Stimulated activated CD8-positive, alpha-beta memory T cell treated with anti-CD3 and anti-CD28 coated beads, Interleukin-4, amount 100 ng/mL, for 48 hours (primary cell): ENCODE measurements at places on chromosomes 12 and 14.

GRCh38 chr12:79732638-79733037 lies 41.9 kb upstream of the PAWR start:
- no peak for DNase-seq

DNA sequence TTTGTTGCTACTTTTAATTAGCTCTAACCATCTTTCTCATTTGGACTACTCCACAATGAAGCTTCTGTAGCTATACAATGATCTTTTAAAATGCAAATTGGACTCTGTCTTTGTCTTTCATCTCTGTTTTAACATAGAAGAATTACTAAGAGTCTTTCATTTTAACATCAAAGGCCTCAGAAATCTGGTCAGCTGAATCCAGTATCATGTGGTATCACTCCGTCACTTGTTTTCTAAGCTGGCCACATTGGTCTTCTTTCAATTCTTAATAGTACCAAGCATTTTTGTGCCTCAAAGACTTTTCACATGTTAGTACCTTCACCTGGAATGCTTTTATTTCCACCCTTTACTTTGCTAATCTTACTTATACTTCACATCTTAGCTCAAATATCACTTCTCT lies 95.5 kb upstream of the SLC16A7 start:
- no peak for DNase-seq

DNA sequence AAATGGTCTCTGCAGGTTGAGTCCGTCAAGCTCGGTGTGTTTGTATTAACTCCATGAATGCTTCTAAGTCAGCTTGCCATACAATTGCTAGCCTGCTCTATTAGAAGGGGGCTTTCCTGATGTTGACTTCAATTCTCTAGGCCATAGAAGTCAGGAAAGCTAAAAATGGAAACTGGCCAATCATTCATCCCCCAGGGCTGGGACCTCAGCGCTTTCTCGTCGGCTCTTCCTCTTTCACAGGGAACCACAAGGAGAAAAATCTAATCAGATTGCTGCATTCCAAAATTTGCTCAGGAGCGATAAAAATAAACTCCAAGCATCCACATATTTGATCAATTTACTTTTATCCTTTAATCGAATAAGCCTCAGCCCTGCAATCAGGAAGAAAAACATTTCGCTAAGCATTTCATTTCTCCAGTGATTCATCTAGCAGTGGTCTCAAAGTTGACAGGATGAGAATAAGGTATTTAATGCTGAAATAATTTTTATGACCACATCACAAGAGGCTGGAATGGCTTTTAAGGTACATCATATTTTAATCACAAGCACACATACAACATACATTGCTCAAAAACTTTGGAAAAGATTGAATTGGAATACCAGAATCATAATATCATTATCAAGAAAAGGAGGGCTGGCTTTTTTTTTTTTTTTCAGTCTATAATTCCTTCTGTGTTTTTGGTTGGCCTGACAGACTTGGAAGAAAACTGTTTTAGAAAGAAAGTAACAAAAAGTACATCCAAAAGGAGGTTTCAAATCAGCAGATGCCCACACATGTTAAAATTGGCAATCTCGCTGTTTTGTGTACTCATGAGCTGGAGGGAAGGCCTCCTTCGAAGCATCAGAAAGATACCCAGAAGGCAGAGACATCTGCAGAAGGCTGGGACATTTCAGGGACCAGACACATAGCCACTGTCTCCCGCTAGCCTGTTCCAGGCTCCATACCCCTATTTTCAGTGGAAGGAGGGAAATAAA lies 316.3 kb downstream of the NUAK1 start:
- no peak for DNase-seq

- DNase-seq: no peak
Observed at GRCh38 chr12:78004249-78005093, 173.8 kb downstream of the NAV3 start.

DNA sequence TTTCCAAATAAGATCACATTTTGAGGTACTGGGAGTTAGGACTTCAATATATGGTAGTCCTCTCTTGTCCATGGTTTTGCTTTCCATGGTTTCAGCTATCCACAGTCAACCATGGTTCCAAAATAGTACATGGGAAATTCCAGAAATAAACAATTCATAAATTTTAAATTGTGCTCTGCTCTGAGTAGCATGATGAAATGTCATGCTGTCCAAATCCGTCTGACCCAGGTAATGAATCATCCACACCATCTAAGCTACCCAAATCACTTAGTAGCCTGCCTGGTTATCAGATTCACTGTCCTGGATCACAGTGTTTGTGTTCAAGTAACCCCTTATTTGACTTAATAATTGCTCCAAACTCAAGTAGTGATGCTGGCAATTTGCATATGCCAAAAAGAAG lies 197.9 kb downstream of the TMTC3 start:
- DNase-seq: no peak

DNA sequence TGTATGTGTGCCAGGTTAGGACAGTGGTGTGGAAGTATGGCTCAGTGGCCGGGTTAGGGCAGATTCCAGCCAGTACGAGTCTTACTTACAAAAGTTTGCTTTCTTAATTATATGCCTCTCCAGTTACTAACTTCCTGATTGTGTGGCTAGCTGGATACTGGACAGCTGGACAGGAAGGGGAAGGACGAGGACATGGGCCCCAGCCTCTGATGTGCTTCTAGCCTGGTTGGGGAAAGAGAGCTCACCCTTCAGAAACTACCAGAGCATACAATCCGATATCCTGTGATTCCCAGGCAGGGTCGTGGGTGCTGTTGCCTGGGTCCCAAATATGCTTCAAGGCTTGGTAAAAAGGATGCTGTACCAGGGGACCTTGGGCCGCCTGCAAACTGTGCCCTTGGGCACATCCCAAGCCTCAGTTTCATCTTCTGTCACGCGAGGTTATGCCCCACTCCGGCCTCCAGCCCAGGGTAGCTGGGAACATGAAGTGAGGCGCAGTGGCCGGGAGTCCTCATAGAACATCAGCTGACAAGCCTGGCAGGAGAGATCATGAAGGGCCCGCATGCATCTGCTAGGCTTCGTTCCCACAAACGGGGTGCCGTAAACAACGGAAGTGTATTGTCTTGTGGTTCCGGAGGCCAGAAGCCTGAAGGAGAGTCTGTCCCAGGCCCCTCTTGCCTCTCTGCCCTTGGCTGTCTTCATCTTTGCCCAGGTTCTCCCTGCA lies 23.2 kb upstream of the RIN3 start:
- DNase-seq: no peak

DNA sequence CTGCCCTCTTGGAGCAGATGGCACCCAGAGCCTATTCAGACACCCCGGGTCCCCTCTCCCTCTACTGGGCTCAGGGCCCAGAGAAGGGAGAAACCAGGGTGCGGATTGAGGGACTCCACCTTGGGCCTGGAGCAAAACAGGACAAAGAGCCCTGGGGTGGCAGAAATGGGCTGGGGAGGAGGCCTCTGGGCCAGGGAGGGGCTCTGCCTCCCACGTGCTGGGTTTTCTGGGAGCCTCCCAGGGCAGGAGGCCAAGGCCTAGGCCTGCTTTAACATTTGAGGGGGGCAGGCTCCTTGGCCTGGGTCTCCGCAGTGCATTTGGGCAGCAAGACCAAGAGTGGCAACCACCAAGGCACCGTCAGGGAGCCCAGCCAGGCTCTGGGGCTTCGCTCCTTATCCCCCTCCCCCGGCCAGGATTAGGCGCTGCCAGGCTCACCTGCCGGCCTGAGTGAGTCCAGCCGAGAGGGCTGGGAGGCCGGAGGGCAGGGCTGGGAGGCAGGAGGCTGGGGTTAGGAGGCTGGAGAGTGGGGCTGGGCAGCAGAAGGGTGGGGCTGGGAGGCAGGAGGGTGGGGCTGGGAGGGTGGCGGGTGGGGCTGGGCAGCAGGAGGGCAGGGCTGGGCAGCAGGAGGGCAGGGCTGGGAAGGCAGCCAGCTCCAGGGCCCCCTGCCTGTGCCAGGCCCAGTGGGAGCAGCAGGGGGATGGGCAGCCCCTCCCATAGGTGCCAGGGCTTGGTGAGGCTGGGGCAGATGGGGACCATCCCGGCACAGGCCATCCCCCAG lies 101.8 kb upstream of the EIF5 start:
- no peak for DNase-seq

DNA sequence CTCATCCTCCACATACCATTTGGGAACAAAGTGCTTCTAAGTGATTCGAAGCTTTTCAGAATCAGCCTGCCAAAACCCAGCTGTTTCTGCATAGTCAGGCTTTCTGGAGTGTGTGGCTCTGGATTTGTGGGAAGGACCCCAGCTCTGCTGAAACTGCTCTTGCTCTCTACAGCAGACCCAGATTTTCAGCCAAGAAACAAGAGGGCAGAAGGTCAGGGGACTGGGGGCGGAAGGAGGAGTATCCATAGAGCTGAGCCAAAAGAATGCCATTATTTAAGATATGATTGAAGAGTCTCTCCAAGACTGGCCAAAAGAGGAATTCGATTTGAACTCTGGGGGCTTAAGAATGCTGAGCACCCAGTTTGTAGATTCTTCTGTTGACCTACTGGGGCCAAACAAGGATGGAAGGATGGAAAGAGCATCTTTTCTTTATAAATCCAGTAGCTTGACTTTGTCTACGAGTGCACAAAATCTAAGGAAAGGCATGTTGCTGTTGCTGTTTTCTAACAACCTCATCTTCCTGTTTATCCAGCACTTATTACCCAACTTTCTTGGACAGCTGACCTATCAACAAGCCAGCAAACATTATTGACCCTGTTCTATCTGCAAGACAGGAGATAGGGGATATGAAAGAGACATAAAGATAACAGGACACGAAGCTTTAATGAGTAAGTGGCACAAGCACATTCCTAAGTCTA lies 29.2 kb downstream of the FBLN5 start:
- DNase-seq: no peak
